ENCODE measurements at places on chromosomes 13 and 19.
A peak's percentile ranks its signal among the peaks of the same experiment; 100 is the strongest.

- DNase-seq = no peak
Measured at GRCh38 chr19:49775742-49776370, 9.1 kb downstream of the AP2A1 start.

- DNase-seq = no peak
Measured at GRCh38 chr13:51007216-51007615, 97.6 kb downstream of the RNASEH2B start.

DNA sequence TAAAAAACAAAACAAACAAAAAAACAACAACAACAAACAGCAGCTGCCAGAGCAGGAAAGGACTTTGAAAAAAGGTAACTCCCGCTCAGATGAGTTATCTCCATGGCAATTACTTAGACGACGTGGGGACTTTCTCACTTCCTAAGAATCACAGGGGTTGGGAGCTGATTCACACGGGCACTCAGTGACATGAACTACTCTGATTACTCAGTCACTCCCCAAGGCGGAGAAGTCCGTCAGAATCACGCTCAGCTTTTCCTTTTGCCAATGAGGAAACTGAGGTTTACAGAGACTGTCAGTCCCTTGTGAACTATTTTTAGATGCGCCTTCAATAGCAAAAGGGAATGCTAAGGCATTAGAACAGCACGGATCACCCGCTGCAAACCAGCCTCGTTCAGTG, 32.3 kb upstream of the MATK start:
- no peak for DNase-seq

DNA sequence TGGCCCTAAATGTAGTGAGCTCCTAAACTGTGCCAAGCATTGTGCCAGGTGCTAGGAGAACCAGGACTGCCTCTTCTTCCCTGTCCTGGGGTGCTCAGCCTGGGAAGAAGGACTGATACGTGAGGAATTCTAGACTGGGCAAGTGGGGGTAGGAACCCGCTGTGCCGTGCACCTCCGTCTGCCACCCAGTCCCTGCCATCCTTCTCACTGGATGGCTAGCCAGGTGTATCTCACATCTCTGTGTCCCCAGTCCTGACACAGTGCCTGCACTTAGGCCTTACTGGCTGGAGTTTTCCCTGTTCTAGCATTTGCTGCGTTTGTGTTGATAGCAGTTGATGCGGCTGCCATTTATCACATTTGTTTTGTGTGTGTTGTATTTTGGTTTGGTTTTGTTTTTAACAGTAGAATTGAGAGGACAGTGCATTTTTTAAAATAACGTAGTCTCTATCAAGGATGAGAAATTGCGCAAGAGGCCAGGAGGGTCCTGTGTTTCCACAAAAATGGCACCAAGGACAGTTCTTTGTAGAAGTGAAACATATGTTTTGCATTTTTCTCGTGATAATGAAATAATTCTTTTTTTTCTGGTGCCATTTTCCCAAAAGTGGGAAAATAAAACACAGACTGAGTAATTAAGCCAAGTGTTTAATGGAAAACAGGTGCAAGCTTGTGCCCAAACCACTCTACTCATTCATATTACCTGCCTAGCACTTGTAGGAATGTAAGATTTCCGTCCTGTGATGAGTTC, 4.7 kb upstream of the GPR183 start:
- DNase-seq = no peak

- no peak for DNase-seq
Measured at GRCh38 chr19:4015705-4016402, 8.3 kb downstream of the PIAS4 start.

GRCh38 chr13:110298505-110299282, 8.3 kb downstream of the COL4A1 start:
- no peak for DNase-seq

- DNase-seq = no peak
Measured at GRCh38 chr13:85379991-85380390, 419.2 kb downstream of the SLITRK6 start.

GRCh38 chr19:44985445-44985844, 15.8 kb upstream of the RELB start:
- DNase-seq = no peak

- DNase-seq = no peak
Measured at GRCh38 chr19:29475469-29475868, 50.3 kb upstream of the VSTM2B start.

DNA sequence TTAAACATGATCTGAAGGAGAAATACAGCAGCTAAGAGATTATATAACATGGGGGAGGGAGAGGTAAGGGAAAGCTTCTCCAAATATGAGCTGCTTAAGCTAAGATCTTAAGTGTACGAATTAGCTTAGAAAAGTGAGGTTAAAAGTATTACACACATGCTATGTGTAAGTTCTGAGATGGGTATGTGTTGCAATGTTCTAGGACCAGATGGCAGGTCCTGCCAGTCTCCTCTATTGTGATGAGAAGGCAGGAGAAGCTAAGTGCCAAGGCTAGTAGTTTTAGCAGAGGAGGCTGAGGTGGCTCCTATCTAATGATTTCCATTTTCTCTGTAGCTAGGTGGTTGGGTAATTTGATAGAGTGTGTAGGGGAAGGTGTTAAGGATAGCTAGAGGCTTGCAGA, 57.6 kb downstream of the MICU2 start:
- no peak for DNase-seq

GRCh38 chr13:95948656-95949055, 104.5 kb downstream of the UGGT2 start:
- DNase-seq = no peak

- no peak for DNase-seq
Measured at GRCh38 chr13:75513271-75513670, 24.4 kb downstream of the COMMD6 start.

DNA sequence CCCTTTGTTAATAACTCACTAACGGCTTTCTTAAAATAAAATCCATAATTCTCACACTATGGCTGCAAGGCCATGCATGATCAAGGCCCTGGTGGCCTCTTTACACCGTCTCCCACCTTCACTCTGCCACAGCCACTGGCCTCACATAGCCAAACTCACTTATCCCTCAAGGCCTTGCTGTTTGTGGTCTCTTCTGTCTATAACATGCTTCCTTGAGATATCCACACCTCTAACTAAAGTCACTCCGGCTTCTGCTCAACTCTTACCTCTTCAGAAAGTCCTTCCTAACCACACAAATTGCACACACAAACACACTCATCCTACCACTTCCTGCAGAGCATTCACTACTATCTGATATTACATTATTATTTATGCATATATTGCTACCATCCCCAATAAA, 262.5 kb downstream of the DIAPH3 start:
- DNase-seq = no peak

GRCh38 chr13:46771693-46772092, 25.3 kb downstream of the ESD start:
- DNase-seq = no peak

- DNase-seq = peak; percentile 72
Measured at GRCh38 chr13:49681842-49682435, 9.3 kb downstream of the EBPL start.

- DNase-seq = no peak
Measured at GRCh38 chr13:97435323-97435722, 1.4 kb downstream of the RAP2A start.

GRCh38 chr13:49844181-49844580, 51.7 kb upstream of the KPNA3 start:
- DNase-seq = no peak

- DNase-seq = no peak
Measured at GRCh38 chr13:27534108-27534980, 84.0 kb upstream of the MTIF3 start.

DNA sequence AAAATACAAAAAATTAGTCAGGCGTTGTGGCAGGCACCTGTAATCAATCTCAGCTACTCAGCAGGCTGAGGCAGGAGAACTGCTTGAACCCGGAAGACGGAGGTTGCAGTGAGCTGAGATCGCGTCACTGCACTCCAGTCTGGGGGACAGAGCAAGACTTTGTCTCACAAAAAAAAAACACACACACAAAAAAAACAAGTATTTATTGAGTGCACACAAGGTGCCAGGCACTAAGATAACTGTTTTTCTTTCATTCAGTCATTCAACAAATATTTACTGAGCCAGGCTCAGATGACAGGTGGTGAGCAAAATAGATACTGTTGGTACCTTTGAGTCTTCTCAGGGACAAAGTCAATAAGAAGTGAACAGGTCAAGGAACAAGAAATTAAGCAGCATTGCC, 6.3 kb downstream of the CIB3 start:
- DNase-seq = no peak

DNA sequence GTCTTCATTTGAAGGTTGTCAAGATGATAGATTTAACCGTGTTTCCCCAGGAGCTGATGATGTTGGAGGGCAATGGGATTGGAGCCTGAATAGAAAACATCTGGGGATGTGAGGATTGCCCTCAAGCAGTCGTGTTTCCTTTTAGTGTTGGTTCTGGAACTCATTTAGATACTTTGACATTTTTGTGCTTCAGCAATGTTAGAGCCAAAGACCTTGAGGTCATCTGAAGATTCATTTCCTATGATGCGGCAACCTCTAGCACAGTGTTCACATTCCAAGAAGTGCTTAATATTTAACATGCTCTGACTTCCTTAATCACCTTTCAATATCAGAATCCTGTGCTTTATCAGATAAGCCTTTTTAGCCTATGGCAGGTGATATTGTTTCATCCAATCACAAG, 82.7 kb downstream of the SLC10A2 start:
- no peak for DNase-seq

- DNase-seq = no peak
Measured at GRCh38 chr19:29476528-29476927, 49.3 kb upstream of the VSTM2B start.

DNA sequence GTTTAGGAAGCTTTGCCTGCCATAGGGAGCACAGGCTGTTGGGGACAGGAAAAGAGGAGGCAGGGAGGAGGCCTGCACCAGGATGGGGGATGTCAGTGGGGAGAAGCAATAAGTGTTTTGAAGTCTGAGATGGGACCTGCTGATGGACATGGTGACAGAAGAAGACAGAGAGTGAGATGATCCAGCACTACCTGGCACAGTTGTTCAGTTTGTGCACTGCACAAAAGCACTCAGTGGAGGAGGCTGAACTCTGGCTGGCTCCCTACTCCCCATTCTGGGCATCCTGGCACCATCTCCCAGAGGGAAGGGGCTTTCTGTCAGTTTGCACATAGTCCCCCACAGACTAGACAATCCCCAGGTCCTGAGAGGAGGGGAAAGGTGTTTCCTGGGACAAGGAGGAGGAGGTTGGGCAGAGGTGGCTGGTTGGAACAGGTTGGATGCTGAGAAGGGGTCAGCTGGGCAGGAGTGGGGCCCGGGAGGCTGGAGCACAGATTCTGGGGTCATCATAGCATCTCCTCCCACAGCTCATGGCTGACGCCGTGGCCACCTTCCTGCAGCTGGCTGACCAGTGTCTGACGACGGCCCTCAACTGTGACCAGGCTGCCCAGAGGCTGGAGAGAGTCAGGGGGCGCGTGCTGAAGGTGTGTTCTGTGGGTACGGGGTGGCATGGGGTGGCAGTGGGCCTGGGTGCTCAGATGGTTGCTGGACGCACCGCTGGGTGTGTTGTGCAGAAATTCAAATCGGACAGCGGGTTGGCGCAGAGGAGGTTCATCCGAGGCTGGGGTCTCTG, 12.5 kb upstream of the COLGALT1 start:
- no peak for DNase-seq

DNA sequence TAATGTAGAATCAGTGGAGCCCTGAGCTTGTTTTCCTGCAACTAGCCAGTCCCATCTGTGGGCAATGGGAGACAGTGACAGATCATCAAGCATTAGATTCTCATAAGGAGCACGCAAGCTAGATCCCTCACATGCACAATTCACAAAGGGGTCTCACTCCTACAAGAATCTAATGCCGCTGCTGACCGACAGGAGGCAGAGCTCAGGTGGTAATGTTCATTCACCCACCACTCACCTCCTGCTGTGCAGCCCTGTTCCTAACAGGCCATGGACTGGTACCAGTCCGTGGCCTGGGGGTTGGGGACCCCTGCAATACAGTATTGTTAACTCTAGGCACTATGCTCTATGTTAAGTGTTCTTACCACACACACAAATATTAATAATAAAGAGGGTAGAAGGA, 362.8 kb downstream of the RBM26 start:
- no peak for DNase-seq

DNA sequence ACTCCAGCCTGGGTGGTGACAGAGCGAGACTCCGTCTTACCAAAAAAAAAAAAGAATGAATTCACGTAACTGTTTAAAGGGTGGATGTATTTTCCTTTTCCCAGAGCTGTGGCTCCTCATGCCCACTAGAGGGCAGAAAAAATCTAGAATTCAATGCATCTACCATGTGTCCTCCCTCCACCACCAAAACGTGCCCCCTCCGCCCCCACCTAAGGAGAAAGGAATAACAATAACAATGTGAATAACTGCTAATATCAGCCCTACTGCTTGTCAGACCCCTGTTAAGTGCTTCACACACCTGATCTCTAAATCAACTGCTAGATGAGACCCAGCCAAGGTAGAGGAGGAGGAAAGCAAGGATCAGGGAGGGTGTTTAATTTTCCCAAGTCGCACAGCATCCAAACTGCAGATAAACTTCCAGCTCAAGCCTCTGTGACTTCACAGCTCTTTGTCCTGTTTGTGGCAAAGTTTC, 20.2 kb upstream of the PNMA8B start:
- peak; percentile 32 for DNase-seq

DNA sequence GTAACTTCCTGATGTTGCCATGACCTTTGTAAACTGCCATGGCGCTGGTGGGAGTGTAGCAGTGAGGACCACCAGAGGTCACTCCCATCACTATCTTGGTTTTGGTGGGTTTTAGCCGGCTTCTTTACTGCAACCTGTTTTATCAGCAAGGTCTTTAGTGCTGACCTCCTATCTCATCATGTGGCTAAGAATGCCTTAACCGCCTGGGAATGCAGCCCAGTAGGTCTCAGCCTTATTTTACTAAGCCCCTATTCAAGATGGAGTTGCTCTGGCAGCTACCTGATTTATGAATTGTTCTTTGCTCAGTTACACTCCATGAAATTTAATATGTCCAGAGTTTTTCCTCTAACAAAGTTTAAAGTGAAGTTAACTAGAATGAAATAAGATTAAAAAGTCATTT, 4.6 kb upstream of the EPS15L1 start:
- DNase-seq = no peak

DNA sequence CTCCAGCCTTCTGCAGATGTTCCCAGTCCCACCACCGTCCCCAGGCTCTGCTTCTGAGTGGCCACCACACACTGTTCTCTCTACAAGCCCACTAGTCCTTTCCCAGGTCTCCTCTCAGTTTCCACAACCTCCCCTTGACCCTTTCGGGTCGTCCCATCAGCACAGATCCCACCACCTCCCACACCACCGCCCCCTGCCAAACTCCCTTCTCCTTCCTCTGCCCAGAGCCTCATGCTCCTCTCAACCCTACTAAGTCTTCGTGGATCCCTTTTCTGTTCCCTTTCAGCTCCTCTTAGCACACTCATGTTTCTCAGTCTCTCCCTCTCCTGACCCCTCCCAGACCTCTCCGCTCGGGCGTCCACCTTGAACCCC, 1.9 kb downstream of the NAPA start:
- DNase-seq = no peak

- peak; percentile 89 for DNase-seq
Measured at GRCh38 chr19:18436671-18437490, 1.1 kb downstream of the ISYNA1 start.

DNA sequence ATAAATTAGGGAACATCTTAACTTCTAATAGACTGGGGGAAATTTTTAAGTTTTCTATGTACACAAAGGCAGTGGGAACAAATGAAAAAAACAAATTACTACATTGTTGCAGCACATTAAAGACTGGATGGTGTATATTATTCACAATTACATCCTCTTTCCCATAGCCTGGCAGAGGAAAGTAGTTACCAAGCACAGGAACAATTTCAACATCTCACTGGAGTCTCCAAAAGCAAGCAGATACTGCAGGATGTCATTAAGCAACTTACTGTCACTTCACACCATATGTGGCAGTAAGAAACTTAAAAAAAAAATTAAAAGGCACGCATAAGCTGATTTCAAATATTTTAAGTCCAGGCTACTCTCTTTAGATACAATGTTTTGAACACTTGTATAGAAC, 6.4 kb upstream of the EFNB2 start:
- no peak for DNase-seq

- no peak for DNase-seq
Measured at GRCh38 chr13:29165840-29166239, 345.7 kb downstream of the MTUS2 start.
